ENCODE measurements at places on chromosomes 1 and 21. TPM values are rescaled to one million over a fixed set of nuclear protein-coding genes. Genes with fewer than 3 reads are reported as not detected.

DNA sequence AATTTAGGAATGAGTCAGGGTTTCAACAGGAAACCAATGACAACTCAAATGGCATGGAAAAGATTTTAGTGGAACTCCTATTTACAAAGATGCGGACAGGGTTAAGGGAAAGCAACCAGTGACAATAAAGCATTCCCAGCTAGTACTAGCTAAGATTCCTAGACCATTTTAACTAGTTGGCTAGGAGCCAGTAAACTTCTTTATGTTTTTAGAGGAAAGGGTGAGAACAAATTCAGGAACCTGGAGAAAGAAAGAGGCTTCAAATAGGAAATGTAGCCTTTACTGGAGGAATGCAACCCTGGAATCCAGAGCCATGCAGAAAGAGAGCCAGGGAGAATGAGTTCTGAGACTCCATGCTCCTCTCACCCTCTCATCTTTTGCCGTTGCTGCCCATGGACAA is 416.6 kb downstream of the KCTD3 start:
- no peak for DNase-seq

GRCh38 chr21:38921511-38922251 is 116.0 kb downstream of the ETS2 start:
- DNase-seq: no peak

ACTN2 gene
- under 0.01 TPM for total RNA-seq

S100A1 gene
- not detected for total RNA-seq

TMEM240 gene
- total RNA-seq: 1.1 TPM

MACO1 gene
- 12.7 TPM for total RNA-seq

PRDM15 gene
- total RNA-seq: 5.6 TPM

Data from IMR-90 (cell line).